ENCODE measurements at places on chromosomes 3 and 15. TPM values are rescaled to one million over a fixed set of nuclear protein-coding genes. Genes with fewer than 3 reads are reported as not detected.

The SMCO1 gene
- not detected for total RNA-seq

The FEZF2 gene
- total RNA-seq: not detected

The CKMT1A gene
- total RNA-seq: not detected

The ACVR2B gene
- total RNA-seq: 1.3 TPM

The SKOR1 gene
- total RNA-seq: not detected

The RTP4 gene
- total RNA-seq: not detected

The SEMA7A gene
- total RNA-seq: 27.8 TPM

The RASGRP1 gene
- total RNA-seq: 1.9 TPM

DNA sequence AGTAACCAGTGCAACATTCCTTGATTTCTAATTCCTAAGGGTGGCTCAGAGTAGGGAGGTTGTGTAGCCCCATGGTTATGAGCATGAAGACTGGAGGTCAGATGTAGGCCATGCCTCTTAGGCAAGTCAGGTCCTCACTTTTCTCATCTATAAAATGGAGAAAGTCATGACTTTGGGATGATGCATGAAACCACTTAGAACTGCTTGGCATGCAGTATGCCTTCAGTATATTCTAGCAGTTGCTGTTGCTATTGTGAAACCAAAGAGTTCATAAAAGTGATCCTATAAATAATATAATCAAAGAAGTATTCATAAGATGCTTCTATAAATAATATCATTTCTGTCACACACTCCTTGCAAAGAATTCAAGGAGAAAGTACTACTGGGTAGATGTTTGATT is 65.5 kb downstream of the TMEM108 start:
- no peak for DNase-seq

- no peak for DNase-seq
Observed at GRCh38 chr3:139044366-139045210, at the start of gene PRR23C. PRR23C (minus strand) TSS chr3:139044892; CDS start chr3:139044620, 272 bp downstream.

DNA sequence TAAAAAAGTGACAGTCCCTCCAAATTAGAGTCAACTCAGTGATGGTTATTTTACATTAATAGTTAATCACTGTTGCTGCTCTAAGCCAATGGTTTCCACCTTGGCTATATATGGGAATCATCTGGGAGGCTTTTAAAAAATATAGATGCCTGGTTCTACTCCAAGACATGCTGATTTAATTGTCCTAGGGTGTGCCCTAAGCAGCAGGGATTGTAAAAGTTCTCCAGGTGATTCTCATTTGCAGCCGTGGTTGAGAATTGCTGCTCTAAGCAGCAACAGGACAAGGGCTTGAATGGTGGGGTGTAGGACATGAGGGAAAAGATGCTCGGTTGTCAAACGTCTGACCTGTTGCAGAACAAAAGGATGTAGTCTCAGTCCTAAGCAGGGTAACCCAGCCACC is 405.1 kb upstream of the MCTP2 start:
- DNase-seq: no peak

DNA sequence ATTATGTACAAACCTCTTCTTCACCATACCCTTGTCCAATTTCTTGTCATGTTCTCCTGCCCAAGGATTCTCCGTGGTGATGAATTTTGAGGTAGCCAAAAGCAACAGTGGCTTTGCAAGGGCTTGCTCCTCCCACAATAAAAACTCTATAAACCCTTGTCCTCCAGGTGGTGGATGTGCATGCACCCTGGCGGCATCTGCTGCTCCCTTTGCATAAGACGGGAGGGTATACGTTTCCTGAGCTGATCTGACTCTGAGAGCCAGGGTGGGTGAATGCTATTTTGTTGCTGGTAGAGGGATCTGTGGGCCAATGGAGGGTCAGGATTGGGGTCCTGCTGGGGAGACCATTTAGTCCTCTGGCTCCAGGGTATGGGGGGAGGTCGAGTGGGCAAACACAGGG is 5.4 kb downstream of the DNAH1 start:
- DNase-seq: no peak

DNA sequence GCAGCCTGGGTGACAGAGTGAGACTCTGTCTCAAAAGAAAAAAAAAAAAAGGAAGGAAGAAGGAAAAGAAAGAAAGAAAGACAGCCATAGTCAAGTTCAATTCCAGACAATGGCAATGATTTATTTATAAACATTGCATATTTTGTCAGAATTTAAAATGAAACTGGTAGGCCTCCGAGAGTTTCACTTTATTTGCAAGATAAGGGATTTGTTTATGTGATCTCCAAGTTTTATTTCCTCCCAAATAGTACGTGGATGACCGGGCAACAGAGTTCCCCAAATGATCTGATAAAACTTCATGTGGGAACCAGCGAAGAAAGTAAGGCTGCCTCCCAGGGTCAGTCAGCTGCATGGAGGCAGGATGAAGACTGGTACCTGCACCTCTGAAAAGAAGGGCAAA is 28.6 kb upstream of the MOBP start:
- no peak for DNase-seq

DNA sequence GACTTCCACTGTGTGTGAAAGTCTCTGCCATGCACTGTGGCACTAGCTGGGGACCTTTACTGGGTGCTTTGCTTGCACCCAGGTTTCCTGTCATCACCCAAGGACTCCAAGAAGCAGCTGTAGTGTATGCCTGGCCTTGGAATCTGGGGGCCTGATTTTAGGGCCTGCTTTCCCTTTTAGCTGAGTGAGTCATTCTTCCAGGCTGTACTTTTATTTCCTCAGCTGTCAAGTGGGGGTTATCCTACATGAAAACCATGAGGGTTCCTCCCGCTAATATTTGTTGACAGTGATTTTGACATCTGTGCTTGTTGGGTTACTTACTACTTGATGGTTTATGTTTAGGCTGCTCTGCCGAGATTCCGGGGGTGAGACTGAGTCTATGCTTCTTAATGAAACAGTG is 18.5 kb downstream of the GORASP1 start:
- DNase-seq: peak; percentile 31

DNA sequence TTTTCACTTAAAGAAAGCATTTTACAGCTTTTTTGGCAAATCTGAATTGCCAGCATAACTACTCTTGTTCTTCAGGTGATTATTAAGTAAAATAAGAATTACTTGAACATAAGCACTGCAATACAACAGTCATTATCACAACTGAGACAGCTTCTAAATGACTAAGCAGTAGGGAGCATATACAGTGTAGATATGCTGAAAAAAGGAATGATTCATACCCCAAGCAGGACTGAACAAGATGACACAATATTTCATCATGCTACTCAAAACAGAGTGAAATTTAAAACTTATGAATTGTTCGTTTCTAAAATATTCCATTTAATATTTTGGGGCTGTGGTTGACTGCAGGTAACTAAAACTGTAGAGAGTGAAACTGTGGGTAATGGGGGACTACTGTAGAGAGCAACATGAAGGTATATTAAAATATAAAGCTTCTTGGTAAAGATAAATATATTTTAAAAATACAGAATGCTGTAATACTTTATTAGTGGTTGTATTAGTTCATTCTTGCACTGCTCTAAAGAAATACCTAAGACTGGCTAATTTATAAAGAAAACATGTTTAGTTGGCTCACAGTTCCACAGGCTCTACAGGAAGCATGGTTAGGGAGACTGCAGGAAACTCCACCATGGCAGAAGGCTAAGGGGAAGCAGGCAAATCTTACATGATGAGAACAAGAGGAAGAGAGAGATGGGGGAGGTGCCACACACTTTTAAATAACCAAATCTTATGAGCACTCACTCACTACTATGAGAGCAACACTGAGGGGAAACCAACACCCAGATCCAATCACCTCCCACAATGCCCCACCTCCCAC is 84.8 kb downstream of the DCLK3 start:
- DNase-seq: peak; percentile 95
